ENCODE measurements at places on chromosomes 13 and 19. TPM values are rescaled to one million over a fixed set of nuclear protein-coding genes. Genes with fewer than 3 reads are reported as not detected.

The PRSS57 gene
- total RNA-seq = not detected

The NCR1 gene
- not detected for total RNA-seq

The SMAD9 gene
- total RNA-seq = 0.62 TPM

The ZNRF4 gene
- not detected for total RNA-seq

The CYP2A6 gene
- total RNA-seq = not detected

The ZNF83 gene
- 60.2 TPM for total RNA-seq

The NLRP7 gene
- total RNA-seq = not detected

The CHERP gene
- 10.3 TPM for total RNA-seq

The LRG1 gene
- total RNA-seq = 0.21 TPM

The TMC4 gene
- total RNA-seq = 22.0 TPM

The NCAN gene
- total RNA-seq = 0.17 TPM

The ZNF569 gene
- total RNA-seq = 5.0 TPM

The PCDH20 gene
- 0.75 TPM for total RNA-seq

The CRX gene
- total RNA-seq = not detected
